Psoas muscle (tissue), 8 donors: ENCODE measurements at places on chromosomes 7 and 10. TPM values are rescaled to one million over a fixed set of nuclear protein-coding genes. Genes with fewer than 3 reads are reported as not detected.

- DNase-seq = no peak
Measured at GRCh38 chr7:103996639-103997038, 7.2 kb upstream of the RELN start.

Gene NPFFR1
- polyA plus RNA-seq = not detected

Gene GPR37
- 0.89 TPM for polyA plus RNA-seq

DNA sequence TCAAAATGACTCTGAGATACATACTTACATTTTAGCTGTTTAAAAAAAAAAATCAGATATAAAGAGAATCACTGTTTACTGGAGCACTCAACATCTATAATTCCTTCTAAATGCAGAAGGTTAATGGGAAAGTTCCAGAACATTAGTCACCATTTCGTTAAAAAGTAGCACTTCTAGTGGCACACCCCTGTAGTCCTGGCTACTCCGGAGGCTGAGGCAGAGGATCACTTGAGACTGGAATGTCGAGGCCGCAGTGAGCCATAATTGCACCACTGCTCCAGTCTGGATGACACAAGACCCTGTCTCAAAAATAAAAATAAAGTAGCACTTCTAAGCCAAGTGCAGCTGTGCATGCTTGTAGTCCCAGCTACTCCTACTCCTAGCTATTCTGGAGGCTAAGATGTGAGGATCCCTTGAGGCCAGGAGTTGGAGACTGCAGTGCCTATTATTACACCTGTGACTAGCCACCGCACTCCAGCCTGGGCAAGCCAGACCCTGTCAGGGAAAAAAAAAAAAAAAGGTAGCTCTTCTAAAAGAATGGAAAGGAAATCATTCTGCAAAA, 2.2 kb downstream of the FGFBP3 start:
- DNase-seq = no peak

Gene GPC2
- 0.33 TPM for polyA plus RNA-seq

Gene SERPINE1
- 4.3 TPM for polyA plus RNA-seq

DNA sequence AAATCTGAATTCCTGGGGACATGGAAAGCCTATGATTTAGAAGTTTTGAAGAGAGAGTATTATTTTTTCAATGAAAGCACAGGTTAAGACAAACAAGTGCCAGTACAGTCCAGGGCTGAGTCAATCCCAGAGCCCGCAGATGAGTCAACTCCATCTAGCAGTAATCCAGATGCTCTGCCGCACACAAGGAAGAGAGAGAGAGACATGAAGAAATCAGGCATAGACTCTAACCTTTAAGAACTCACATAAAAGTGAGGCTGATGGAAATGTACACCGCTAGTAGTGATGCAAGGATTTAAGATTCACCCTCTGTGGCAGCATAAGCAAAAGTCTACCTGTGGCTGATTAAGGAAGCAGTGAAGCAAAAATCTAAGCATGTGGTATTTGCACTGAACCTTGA, 651.5 kb downstream of the TNS3 start:
- no peak for DNase-seq

DNA sequence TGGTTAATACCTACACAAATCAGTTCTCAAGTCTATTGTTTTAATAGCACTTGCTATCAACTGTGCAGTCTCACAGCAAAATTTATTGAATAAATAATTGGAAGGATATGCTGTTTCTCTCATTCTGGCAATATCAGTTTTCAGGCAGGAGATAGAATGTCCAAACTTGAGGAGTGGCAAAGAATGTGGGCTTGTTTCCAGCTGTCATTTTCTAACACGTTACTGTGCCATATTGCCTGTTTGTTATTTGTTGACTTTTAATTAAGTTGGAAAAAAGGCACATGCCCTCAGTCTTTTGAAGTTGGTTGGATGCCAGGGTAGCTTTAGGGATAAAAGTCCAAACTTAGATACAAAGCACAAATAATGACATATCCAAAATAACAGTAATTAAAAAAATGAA, 52.2 kb downstream of the MAGI2 start:
- no peak for DNase-seq

DNA sequence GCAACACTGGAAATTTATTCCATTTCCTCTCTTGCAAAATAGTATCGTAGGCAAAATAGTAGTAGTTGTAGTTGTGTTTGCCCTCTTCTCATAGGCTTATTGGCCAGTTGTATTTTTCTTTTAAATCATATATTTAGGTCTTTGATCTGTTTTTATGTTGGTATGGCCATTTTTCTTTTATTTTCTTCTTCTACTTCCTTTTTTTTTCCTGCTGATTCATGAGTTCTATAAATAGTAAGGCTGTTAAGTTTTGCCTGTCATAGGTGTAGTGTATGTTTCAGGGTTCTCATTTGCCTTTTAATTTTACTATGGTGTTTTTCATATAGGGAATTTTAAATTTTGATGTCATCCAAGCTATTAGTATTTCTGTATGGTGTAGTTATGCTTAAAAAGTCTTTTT, 25.4 kb upstream of the MRC1 start:
- DNase-seq = no peak

- DNase-seq = no peak
Measured at GRCh38 chr7:23207021-23207420, 25.2 kb downstream of the NUP42 start.

Gene ANXA8L1
- not detected for polyA plus RNA-seq

DNA sequence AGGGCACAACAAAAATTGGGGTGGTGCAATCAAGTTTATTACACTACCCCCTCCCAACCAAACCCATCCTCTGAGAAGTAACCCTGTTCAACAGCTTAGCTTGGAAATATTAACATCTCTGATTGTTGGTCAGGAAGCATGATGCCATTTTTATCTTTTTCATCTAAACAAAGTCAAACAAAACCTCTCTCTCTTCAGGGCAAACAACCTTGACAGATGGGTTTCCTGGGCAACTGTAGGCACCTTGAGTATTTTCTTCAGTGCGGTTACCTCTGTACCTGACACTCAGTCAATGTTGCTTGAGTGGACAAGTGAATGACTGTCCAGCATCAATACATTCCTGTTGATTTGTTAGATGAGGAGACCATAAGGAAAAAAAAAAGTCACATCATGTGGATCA, 183.6 kb downstream of the NRP1 start:
- DNase-seq = no peak

DNA sequence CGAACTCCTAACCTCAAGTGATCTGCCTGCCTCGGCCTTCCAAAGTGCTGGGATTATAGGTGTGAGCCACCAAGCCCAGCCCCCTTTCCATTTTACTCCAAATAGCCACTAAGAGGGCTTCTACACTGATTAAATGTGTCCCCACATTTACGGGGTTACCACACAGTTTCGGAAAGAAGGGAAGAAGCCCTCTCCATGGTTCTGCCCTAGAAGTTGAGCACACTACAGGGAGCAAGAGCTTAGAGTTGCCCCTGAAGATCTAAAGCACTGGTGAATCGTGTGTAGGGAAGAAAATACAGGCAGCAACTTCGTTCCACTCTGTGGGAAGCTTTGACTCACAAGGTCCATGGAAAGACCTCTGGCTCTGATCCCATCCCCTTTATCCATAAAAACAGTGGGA, 133.0 kb upstream of the PRKCQ start:
- no peak for DNase-seq

- DNase-seq = no peak
Measured at GRCh38 chr7:139321071-139321745, 19.9 kb upstream of the FMC1 start.

- no peak for DNase-seq
Measured at GRCh38 chr7:327233-327931, 37.4 kb downstream of the FOXL3 start.

Gene WDFY4
- 0.52 TPM for polyA plus RNA-seq

DNA sequence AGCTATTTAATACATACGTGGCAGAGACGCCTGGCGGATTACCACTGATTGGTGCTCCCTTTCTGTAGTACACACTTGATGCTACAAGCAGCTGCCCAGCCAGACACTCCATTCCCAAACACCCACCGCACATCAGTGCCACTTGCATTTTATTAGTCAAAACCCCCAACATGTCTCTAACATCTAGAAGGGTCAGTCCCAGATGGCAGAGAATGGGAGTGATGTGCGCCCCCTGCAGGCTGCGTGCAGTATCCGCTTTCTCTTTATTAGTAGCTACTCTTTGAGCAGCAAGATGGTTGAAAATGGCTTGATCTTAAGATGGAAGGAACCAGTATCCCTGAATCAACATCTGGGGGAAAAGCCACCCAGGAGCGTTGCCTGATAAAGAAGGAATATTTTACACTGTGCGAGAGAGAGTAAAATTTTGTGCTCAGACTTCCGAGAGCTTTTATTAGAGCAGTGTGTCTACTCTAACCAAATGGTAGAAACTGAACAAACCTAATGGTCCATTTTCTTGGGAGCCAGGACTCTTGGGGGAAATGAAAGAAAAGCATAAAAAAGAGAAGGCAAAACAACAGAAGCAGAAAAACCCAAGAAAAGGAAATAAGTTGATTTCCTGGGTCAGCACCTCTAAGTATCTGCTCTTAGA, 78.3 kb downstream of the ST8SIA6 start:
- DNase-seq = no peak

Gene MGMT
- 10.9 TPM for polyA plus RNA-seq

DNA sequence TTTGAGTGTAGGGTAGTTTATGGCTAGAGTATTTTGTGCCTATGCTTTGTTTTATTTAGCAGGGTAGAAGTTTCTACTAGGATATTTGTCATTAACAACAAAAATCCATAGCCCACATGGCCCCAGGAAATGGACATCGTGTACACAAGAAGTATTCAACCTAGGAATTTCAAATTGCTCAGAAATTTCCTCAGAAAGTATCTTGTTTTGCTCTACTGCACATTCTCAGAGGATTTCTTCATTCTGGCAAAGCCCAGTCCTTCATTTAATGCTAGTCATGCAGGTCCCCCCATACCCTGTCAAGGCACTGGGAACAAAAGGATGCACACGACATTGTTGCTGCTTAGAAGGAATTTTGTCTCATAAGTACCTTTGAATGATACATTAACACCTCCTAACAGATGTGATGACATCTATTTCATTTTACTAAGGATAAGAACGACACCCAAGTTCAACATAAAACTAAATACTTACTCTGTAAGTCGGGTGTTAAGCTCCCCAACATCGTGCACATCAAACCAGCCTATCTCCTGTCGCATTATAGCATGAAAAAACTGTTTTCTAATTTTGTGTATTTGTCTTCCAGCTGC, 34.3 kb downstream of the ABCB1 start:
- DNase-seq = no peak

GRCh38 chr7:3021825-3022224, 21.8 kb downstream of the CARD11 start:
- DNase-seq = no peak

Gene SKIDA1
- polyA plus RNA-seq = 0.04 TPM

Gene AKR1D1
- polyA plus RNA-seq = not detected

GRCh38 chr10:100883312-100883821, 29.4 kb upstream of the SLF2 start:
- no peak for DNase-seq

Gene RGR
- 0.10 TPM for polyA plus RNA-seq

DNA sequence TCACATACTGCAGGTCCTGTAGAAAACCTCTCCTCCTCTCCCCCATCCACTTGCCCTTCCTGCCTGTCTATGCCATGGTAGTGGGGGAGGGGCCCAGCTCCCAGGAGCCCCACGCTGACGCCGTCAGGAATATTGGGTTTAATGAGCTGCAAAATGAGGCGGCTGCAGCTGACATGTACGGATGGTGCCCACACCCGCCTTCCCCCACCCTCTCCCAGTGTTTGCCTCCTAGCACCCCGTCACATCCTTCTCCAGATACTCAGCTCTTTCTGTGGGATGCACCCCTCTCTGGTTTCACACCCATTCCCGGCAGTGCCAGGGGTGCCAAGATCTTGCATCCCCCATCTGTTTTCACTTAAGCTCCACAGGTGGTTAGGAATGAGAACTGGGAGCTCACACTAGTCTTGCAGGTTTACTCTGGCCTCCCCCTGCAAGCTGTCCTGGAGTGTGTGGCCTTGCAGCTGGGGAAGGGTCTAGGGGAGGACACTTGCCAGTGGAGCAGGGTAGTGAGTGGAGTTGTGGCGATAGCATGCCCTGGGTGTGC, 26.1 kb downstream of the GBX1 start:
- DNase-seq = no peak

DNA sequence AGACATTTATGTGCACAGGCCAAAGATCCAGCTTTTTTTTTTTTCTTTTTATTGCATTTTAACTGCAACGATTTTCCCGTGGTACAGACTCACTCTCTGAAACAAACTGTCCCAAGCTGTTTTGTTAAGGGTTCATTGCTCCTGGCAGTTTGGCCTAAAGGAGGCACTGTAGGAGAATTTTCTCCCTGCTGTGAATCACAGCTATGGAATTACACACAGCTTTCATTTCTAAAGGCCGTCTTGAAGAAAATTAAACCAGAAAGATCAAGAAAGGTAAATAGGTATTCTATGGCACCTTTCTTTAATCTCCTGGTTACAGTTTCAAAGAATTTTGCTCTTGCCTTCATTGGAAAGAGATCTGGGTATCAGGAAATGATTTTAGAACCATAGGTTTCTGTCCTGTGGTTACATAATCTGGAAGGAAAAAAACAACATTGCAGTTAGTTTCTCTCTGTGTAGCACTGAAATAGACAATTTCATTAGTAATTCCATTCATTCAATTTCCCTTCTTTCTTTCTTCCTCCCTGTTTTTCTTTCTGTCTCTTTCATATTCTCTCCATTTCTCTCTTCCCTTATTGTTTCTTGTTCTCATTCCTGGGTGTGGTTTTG, 51.2 kb downstream of the PDK4 start:
- DNase-seq = no peak

DNA sequence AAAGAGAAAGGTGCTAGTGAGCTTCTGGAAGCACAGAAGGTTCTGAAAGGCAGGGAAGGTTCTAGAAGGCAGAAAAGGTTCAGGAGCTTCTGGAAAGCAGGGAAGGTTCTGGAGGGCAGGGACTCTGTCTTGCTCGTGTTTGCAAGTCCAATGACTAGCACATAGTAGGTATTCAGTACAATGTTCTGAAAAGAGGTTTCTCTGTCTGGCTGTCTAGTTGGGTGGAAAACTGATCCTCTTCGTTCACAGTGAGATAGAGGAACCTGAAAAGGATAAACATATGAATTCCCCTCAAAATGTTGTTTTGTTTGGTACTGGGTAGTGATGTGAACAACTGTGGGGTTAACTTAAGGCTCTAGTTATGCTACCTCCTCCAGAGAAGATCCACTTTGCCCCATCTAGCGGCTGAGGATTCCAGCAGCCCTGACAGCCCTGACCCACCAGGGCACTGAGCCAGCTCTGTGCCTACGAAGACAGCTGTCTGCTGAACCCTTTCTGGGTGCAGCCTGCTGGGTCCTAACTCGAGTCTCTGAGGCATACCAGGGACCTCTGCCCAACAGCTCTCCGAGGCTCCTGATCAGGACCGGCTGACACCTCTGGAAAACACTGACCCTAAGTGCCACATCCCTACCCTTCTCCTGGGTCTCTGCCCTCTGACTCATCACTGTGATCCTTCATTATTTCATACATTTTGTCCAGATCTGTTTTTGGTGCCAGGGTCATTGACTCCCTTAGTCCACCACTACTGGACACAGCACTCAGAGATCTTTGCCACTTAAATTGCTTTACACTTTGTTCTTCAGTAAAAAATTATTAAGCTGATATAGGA, 15.4 kb downstream of the PTPRN2 start:
- no peak for DNase-seq
